ENCODE measurements at places on chromosomes 5 and 9.

DNA sequence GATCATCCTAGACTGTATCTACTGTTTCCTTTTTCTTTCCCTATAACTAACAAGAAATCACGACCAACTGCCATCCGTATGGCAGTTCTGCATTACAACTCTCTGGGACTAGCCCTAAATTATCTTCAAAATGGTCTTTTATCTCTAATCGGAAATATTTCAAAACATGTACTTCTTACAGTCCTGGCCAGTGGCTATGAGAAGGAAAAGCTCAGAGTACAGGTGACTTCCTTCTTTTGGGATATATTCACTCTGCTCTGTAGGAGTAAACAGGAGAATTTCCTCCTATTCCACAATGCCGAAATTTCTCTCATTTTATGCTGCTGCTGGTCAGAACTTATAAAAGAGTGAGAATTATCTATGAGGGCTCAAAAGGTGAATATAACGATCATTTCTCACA is 1.8 kb upstream of the SEPTIN8 start:
- no peak for DNase-seq

DNA sequence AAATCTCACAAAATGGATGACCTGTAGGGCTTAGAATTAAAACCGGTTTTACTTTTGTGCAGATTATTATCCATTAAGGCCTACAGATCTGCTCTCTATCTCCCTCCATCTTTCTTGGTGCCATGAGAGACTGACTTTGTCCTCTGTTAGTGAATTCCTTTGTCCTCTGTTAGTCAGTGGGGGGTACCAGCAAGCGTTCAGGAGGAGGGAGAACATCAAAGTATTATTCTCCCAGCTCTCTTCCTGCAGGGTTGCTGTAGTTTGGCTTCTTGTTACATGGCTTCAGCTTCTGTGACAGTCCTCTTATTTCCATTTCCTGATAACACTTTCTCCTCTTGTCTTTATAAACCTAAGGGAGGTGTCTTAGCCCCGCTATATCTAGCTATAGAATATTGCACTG is 850.5 kb upstream of the SEMA6A start:
- no peak for DNase-seq

DNA sequence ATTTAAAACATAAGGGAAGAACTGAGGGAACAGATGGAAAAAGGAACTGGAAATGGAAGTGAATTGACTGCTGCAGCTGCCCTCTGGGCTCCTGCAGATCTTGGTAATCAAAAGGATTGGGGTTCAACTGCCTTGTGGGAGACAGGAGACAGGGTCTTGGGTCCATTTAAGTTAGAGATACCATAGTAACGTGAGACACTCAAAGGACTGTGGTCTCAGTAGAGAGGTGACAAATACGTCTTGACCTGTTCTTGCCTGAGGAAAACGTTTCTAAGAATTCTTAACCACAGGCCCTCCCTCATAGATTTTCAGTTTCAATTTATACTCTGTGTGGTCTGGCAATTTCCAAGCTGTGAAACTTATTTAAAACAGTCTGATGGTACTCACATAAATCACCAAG is 100.8 kb upstream of the DHFR start:
- no peak for DNase-seq

- DNase-seq, result no peak
Observed at GRCh38 chr9:97307500-97308163, at the start of gene CCDC180. Gene CCDC180, plus strand, starts transcription at chr9:97307659. Its CDS starts 405 bp downstream, at chr9:97308064.

- no peak for DNase-seq
Observed at GRCh38 chr5:25448646-25449045, 803.9 kb upstream of the CDH10 start.

GRCh38 chr9:130181678-130182380 is 9.6 kb downstream of the NCS1 start:
- no peak for DNase-seq

DNA sequence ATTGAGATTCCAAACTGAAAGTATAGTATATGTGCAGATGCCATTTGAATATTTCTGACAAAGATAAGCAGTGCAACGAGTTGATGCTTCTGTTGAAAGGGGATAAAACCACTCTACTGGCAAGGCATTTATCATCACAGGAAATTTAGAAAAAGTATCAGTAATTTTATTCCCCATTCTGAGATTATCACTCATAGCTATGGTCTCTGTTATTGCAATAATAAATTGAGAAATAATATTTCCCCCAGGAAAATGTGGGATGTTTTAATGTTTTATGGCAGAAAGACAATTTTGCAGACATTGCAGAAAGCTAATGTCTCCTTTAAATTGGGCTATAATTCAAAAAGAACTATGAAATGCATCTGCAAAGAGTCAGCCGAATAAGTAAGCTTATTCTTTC is 1612.7 kb upstream of the ACO1 start:
- DNase-seq, result no peak

GRCh38 chr9:89153232-89154017 is 25.2 kb downstream of the SHC3 start:
- DNase-seq, result peak; percentile 65

- no peak for DNase-seq
Observed at GRCh38 chr9:76654051-76654461, 110.2 kb upstream of the PCA3 start.

GRCh38 chr5:177146891-177147638 is 13.5 kb downstream of the NSD1 start:
- DNase-seq, result no peak

DNA sequence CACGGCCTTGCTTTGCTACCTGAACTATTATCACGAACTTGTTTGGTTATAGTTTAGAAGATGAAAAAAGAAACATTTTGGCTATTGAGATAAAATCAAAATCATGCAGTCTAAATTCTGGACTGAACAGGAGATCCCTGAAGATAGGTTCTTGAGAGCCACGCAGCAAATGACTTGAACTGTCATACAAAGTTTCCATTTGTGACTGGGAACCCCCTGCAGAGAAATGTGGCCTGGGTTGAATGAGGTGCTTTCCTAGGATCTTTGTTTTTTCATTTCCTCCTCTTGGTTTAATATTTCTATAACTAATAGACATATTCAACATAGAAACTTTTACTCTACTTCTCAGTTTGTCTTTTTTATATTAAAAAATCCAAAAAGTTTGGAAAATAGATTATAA is 184.7 kb upstream of the TRPM3 start:
- no peak for DNase-seq

- DNase-seq, result no peak
Observed at GRCh38 chr9:108863891-108864290, 1.8 kb downstream of the ACTL7A start.

GRCh38 chr5:45643056-45643455 is 53.1 kb downstream of the HCN1 start:
- no peak for DNase-seq

DNA sequence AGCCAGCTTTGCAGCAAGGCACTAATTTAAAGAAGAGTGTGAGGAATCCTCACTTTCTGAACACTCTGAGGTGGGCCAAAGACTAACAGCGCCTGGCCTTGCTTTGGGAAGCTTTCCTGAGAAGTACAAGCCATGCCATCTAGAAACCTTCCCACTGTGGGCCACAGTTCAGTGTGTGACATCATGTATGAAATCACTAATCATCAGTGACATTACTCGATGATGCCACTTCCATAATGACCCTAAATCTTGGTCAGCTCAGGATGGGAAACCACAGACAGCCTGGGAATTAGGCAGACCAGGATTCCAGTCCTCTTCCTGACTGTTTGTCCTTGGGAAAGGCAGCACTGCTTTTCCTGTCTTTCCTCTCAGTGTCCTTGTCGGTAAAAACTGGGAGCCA is 54.2 kb upstream of the HSPA9 start:
- DNase-seq, result no peak

DNA sequence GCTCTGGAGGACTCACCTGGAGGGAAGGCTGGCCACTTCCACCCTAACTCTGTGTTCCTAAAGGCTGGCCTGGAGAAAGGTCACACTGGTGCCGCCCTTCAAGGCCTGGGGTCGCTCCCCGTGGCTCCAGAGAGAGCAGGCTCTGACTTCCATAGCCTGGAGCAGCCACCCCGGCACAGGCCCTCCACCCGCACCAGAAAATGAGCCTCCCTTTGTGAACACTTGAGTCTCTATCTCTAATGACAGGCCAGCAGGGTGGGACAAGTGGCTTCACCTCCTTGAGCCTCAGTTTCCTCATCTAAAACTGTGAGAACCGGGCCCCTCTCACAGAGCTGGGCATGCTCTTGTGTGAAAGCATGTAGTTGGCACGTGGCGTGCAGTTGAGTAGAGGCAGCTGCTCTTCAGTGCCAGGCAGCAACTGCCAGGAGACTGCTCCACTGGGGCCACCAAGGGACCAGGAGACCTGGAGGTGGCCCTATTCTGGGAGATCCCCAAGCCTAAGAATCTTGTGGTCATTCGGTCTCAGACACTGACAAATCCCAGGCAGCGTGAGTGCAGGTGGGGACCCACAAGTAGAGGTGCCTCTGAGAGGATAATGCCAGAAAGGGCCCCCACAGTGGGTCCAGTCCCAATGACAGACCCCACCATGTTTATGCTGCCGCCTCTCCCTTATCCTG is 56.7 kb upstream of the GARNL3 start:
- DNase-seq, result no peak

DNA sequence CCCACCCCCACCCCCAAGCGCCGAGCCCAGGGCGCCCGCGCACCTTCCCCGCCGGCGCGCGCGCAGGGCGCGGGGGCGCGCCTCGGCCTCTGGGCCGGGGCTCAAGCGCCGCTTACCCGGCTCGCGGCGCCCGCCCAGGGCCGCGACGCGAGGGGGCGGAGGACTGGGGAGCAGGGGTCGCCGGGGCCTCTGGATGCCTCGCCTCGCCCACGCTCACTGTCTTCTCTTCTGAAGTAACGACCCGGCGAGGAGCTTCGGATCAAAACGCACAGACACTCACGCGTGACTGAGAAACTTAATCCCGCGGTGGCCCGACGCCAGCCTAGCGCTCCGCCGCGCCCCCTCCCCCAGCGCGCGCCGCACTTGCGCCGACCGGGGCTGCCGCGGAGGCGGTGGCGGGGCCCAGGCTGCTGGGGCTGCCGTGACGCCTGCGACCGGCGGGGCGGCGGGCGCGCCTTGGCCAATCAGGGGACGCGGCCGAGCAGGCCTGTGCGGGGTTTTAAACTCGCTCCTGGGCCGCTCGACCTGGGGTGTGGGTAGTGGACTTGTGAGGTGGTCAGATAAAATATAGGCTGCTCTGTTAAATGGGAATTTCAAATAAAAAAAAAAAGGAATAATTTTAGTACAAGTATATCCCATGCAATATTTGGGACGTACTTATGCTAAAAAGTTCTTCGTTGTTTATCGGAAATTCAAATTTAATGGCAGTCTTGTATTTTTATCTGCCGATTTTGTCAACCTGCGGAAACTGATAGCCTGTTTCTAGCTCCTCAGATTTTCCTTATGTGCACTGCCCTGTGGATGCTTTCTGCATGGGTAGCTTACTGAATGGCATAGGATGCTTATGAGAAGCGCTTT is at the start of gene MPDZ:
TSS of gene MPDZ (minus strand) at position 409 of the 858 bp plus-strand sequence. CDS start 29,377 bp downstream, outside the sequence.
- no peak for DNase-seq

GRCh38 chr5:89932771-89933181 is 476.8 kb downstream of the CETN3 start:
- DNase-seq, result no peak

DNA sequence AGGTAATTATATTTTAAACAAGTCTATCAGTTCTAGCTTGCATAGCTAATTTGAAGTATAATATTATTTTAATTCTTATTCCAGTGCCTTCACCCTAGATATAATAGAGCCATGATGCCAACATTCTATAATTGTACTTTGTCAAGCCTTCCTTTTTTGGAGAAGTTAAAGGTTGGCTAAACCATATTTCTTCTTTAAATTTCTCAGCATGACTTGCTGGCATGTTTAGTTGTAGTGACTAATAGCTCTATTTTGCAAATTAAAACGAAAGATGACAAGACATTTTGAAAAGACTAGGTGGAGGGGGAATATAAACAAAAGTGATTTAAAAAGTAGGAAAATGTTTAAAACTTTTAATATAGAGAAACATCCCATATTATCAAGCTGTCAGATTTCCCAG is 400.7 kb downstream of the PSAT1 start:
- no peak for DNase-seq

GRCh38 chr9:82593501-82593900 is 469.4 kb downstream of the RASEF start:
- no peak for DNase-seq

- DNase-seq, result no peak
Observed at GRCh38 chr9:91954841-91955471, 4.9 kb upstream of the ROR2 start.

- peak; percentile 26 for DNase-seq
Observed at GRCh38 chr5:43020399-43020746, 19.7 kb downstream of the ANXA2R start.

GRCh38 chr5:58628626-58629025 is 45.8 kb downstream of the RAB3C start:
- DNase-seq, result no peak

GRCh38 chr5:17255471-17256021 is 38.1 kb downstream of the BASP1 start:
- DNase-seq, result no peak

- no peak for DNase-seq
Observed at GRCh38 chr9:2872931-2873323, 29.0 kb upstream of the PUM3 start.

- DNase-seq, result no peak
Observed at GRCh38 chr5:39131210-39132127, 57.3 kb upstream of the RICTOR start.

GRCh38 chr9:94821098-94821887 is 94.8 kb downstream of the AOPEP start:
- DNase-seq, result no peak
